CD8-positive, alpha-beta memory T cell (primary cell): ENCODE measurements at places on chromosomes 3 and 15. TPM values are rescaled to one million over a fixed set of nuclear protein-coding genes. Genes with fewer than 3 reads are reported as not detected.
A peak's percentile ranks its signal among the peaks of the same experiment; 100 is the strongest.

GRCh38 chr3:77524463-77524862 lies 484.6 kb downstream of the ROBO2 start:
- DNase-seq = no peak

GRCh38 chr15:94761574-94761973 lies 530.2 kb downstream of the MCTP2 start:
- DNase-seq = no peak

DNA sequence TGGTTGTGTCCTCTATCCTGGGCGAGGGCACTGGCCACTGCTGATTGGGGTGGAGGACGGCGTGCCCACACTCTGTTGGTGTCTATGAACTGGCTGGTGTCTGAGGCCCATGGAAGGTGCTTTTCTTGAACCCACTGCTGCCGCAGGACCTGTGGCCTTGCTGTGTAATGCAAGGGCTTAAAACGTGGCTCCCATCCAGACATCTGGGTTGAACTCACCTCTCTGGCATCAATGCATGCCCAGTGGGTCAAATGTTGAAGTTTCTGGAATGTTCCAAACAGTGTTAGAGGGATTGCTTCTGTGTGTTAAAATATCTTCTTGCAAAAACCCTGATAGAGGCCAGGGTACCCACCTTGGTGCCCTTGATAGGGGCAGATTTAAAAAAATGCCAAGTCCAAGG lies 42.6 kb downstream of the FAM3D start:
- DNase-seq = no peak

DNA sequence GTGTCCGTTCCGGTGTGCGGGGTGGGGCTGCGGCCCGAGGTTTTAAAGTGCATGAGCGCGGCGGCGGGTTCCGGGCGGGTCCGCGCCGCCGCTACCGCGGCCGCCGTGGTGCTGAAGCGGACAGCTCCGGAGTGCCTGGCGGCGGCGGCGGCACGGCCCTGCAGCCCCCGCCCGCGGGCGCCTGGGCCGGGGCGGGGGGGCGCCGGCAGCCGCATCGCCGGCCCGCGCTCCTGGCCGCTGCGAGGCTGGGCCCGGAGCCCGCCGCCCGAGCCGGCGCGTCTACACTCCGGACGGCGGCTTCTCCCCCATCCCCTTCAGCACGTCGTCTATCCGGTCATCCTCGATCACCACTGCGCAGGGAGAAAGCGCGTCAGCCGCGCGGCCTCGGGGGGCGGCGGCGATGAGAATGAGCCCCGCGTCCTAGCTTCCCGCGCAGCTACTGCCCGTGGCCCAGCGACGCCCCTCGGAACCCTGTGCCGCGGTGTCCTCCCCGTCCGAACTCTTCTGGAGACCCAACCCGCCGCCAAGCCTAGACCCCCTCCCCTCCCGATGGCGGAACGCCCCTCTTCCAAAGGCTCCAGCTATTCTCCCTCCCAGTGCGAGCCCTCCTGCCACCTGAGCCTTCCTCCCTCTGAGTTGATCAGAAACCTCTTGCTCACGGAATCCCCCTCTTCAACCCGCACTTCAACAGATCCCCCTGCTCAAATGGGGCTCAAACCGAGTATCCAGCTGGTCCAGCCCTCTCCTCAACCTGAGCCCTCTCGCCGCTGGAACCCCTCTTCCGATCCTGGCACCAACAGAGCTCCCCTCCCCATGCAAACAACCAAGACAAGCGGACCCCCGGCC lies 1.3 kb downstream of the CAMK2N2 start:
- peak; percentile 48 for DNase-seq

The CMTM8 gene
- total RNA-seq = 3.3 TPM

The LRRC31 gene
- not detected for total RNA-seq

The TLR9 gene
- total RNA-seq = 0.16 TPM
